Stimulated activated CD8-positive, alpha-beta memory T cell treated with anti-CD3 and anti-CD28 coated beads, Interleukin-2, amount 100 ng/mL, for 48 hours (primary cell): ENCODE measurements at places on chromosomes 5 and 9.

DNA sequence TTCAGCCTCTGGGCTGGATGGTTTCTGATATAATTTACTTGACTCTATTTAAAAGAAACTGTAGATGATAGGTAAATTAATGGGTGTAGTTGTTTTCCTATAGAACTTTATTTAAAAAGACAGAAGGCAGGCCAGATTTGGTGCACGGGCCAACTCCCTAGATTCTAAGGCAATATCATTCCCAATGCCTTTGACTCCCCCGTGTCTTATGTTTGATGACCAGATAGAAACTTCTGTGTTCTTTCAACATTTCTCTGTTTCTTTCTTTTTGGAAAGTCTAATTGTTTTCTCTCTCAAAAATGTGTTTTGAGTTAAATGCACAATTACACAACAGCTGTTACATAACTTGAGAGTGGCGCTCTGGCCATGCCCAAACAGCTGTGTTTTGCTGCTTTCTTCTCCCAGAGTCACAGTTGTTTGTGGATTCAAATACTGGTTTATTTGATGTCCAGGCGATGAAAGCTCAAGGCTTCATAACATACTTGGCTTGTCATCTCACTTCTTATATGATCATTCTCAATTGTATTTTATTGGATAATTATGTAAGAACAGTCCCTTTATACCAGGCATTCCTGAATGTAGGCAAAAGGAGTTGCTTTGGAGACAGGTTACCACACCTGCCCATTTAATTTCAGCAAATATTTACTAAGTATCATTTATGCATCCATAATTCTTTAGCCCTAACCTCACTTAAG lies 1.7 kb upstream of the ALDH1A1 start:
- DNase-seq = no peak

DNA sequence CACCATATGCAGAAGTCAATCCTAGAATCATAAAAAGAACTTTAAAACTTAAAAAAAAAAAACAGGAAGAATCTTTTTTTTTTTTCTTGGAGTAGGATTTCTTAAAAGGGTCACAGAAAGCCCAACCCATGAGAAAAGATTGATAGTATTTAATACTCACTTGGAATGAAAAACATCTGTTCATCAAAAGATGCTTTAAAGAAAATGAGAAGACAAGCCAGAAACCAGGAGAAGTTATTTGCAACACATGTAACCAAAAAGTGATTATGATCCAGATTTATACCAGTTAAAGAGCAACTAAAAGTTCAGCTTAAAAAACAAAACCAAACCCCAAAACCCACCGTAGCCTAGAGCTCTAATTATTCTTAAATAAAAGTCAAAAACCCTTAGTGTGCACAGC lies 69.3 kb downstream of the TLE4 start:
- no peak for DNase-seq

DNA sequence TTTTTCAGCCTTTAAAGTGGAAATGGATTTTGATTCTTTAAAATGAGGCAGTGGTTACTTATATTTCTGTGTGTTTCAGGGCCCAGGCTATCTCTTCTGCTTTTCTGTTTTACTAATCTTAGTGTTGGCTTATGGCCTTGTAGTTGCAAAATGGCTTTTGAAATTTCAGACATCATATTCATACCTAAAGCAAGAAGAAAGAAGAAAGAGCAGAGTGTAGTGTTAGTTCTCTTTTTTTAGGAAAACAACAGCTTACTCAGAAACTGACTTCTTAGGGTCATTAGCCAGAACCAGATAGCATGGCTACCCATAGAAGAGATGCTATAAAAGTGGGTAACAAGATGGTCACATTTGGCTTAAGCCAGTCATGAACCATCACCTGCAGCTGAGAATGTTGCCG lies 20.9 kb downstream of the ZBED3 start:
- no peak for DNase-seq

GRCh38 chr9:16120231-16120641 lies 567.4 kb downstream of the CCDC171 start:
- DNase-seq = no peak

GRCh38 chr5:41681840-41682239 lies 171.4 kb upstream of the PLCXD3 start:
- DNase-seq = no peak

DNA sequence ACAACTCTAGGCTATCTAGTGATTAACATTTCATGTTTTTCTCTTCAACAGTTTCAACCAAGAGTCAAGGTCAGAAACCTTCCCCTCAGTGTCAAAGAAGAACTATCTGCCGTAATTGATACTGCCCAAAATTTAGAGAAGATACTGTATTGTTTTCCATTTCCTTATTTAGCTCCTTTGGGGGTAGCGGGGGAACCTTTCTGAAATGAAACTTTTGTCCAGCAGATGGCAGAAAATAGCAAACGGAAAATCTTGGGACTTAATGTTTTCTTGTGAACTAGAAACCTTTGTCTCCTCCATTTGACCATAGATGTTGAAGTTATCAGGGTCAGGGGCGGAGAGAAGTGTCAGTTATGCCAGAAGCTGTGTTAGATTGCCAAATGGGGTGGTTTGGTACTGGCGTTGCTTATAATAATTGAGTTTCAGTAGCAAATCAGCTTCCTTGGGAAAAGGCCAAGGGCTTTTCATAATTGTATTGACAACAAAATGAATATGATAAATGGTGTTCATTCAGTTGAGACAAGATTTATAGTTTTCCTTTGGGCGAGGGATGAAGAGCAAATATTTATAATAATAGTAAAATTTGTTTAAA lies 101.7 kb upstream of the TLX3 start:
- DNase-seq = peak; percentile 1

DNA sequence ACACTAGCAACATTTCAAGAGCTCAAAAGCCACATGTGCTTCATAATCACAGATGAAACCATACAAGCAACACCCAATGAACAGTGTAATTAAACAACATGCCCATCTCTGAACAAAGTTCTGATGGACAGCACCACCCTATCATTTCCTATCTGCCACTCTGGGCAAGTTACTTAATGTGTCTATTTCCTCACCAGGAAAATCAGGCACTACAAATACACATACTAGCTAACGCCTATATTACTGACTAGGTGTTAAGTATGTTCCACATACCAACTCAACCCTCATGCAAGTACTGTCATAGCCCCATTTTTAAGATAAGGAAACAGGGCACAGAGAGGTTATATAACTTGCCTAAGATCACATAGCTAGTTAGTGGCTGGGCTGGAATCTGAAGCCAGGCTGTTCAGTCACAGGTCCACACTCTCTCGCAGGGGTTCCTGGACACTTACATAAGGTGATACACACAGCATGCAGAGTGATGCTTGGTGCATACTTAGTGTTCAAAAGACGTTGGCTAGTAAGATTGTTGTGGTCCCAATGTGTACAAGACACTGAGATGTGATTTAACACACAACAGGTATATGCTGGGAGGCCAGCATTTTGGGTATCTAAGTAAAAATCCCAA lies 24.2 kb downstream of the CORO2A start:
- DNase-seq = no peak

DNA sequence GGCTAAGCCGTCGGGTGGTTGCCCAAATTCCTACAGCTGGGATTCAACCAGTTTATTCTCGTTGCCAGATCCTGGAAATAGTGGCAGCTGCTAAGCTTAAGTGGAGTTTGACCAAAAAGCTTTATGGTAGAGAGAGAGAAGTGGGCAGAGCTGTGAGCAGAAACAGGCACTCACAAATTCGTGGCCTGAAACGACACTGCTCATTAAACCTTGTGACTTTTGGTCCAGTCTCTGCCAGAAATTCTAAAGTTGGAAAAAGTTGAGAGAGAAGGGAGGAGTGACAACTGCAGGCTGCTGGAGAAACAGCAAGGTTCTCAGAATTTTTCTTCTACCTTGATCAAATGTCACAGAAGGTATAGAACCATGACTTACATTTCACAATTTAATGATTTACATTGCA lies 131.5 kb downstream of the MTX3 start:
- DNase-seq = no peak

- DNase-seq = no peak
Observed at GRCh38 chr5:3345195-3345594, 250.4 kb upstream of the IRX1 start.

- DNase-seq = no peak
Observed at GRCh38 chr5:121378046-121378445, 473.6 kb upstream of the FTMT start.
